OCI-M1 (cell line): ENCODE measurements at places on chromosomes 16 and 17.

GRCh38 chr16:530111-530817, 2.8 kb downstream of the CAPN15 start:
- no peak for DNase-seq

DNA sequence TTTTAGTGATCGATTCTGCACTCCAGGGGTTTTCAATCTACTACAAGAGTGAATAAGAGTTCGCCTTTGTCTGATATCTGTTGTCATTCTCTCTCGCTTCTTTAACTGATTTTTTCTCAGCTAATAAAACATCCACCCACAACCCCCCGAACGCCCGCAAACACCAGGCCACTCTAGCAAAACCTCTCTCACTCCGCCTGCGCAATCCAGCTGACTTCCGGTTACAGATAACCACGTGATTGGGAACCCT, 338 bp upstream of the RPL19 start:
- DNase-seq, result peak; percentile 95

DNA sequence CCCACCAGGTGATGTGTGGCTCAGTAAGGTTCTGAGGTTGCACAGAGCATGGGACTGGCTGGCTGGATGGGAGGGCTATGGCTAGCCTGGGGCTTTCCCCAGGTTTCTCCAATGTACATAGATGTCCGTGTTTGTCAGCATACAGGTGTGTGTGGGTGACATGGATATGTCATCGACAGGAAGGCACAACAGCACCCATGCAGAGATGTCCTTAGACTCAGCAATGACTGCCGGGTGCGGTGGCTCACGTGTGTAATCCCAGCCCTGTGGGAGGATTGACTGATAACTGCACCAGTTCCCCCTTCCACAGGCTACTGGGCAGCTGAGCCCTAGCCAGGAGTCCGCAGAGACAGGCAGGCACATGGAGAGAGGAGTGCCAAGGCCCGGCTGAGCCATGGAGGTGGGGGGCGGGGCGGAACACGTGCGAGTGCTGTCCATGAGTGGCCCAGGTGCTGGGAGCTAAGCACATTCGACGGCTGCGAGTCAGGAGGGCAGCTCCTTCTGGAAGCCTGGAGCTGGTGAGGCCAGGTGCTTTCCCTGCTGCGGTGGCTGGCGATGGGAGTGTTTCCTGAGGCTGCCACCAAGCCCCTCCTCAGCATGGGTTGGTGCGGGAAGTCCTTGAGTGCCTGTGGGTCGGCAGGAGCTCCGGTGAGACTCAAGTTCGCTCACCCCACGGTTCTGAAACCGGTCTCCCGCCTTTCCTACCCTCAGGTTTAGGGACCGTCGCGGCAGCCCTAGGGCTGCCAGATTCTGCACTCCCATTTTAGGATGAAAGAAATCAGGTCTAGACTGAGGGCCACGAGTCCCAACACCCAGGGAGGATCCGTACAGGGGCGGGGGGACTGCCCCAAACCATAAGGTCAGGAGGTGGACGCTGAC, 858 bp upstream of the ASPSCR1 start:
- DNase-seq, result peak; percentile 64

DNA sequence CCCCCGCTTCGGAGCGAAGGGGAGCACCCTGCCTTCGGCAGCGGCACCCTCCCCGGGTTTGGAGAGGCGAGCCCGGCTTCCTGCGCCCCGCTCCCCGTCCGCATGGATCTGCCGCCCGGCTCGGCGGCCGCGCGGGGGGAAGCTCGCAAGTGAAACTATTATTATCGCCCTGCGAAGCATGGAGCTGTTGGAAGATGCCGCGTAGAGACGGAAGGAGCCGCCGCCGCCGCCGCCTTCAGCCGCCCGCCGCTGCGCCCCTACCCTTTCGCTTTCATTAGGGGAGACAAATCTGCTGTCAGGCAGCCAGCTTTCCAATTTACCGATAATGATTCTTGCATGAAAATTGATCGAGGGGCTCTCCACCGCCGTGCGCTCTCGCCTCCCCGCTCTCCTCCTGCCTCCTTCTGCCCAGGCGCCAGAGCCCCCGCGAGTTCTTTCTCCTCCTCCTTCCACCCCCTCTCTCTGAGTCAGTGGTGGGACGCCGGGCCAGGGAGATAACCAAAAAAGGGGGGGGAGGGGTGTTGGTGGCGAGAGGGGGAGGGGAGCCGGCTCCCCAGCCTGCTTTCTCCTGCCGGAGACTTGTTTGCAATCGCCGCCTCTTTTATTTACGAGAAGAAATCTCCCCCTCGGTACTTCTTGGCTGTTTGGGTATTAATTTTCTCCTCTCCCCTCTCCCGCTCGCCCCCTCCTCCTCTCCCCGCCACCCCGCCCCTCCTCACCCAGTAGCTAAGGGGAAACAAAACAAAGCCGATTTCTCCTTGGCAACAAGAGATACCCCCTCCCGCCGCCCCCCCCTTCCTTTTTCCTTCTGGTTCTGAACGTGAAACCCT, 58.0 kb upstream of the GSE1 start:
- peak; percentile 90 for DNase-seq

DNA sequence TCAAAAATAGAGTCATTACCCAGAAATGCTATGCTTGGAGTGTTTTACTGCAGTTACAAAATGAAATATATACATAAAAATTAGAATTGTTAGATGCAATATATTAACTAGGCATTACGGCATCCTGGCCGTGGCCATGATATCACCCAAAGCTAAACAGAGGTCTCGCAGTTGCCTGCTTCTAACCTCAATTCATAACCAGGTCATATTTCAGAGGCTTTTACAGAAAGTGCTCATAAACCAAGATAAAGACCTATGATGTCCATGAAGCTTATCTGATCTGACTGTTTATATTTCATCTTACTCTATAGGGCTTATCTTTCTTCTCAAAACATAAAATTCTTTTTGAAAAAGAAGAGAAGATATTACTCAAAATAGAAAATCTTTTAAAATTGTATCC, 664.5 kb upstream of the SALL1 start:
- DNase-seq, result no peak

DNA sequence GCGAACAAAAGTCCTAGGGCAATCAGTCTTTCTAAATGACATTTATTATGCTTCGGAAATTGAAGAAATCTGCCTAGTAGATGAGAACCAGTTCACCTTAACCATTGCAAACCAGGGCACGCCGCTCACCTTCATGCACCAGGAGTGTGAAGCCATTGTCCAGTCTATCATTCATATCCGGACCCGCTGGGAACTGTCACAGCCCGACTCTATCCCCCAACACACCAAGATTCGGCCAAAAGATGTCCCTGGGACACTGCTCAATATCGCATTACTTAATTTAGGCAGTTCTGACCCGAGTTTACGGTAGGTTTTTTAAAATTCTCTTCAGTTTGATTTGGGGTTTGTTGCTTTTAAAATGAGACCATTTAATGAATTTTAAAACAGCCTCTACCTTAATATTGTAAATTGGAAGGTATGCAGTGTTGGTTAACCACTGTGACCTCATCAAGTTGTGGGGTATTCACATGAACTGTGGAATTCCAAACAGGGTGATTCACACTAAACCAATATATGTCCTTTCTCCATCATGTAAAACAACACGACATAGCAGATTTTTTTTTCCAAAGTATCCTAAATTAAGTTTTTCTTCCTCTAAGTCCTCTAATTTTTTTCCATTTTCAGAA, 6.2 kb upstream of the EVI2A start:
- no peak for DNase-seq

DNA sequence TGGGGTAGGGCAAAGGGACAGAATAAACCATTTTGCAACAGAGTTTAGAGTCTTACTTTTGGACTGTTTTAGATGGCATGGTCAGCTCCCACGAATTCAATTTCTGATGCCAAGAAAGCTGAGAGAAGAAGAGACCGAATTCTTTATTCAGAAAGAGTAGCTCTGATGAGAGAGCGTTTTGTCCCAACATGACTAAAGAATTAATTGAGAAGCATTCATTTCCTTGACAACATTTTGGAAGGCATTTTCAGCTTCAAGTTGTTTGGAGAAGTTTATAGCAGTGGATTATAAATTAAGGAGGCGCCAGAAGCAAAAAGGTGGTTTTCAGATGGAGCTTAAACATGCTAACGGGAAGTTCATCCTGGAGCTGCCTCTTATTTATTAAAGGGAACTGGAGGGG, 12.2 kb downstream of the GAN start:
- DNase-seq, result no peak

DNA sequence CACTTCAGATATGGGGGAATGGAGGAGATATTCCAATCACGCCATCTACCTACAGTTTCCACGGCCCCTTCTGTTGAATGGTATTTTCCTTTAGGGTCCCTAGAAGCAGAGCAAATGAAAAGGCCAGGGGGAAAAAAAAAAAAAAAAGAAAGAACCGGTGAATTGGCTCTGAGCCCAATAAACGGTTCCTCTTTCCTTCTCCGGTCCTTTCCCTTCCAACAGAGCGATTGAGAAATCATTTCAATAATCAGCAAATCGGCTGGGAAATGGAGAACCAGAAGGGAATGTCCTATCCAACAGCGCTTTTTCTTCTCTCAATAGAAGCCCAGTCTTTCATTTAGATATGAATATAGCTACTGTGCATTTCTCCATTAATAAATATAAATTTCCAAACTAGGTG, 26.8 kb upstream of the HOXB13 start:
- DNase-seq, result peak; percentile 40

DNA sequence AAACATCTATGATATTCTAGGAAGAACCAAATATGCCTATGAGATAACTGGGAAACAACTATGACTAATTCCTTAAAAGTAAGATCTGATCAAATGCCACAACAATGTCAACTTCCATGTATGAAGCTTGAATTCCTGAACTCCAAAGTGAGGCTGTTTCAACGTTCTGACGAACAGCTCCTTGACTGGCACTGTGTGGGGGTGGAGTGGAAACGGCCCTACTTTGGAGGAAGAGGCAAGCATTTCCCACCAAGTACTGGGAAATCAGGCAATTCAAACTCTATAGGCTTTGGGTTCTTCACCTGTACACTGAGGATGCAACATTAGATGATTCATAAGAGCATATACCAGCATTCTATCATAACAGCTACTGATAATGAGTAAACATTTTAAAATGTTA, 187.2 kb downstream of the CDK5R1 start:
- no peak for DNase-seq

- no peak for DNase-seq
Measured at GRCh38 chr16:88407807-88408206, 25.0 kb downstream of the ZNF469 start.

DNA sequence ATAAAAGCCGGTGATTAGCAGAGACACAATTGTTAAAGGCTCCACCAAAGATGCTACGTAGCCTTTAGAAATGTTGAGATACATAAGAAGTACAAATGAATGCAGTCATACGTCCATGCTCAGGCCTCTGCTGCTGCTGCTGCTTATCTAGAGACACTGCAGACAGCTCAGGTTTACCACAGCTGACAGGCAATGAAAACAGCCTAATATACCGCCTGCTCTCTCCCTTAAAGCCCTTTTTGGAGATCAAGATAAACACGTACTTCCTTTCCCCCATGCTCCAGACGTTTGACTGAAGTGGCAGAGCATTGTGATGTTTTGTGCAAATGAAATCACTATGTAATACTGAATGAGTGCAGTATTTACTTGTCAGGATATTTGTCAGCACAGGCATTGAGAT, 185.3 kb downstream of the AATF start:
- peak; percentile 90 for DNase-seq

- DNase-seq, result no peak
Measured at GRCh38 chr17:68294196-68294555, 2.9 kb downstream of the ARSG start.

DNA sequence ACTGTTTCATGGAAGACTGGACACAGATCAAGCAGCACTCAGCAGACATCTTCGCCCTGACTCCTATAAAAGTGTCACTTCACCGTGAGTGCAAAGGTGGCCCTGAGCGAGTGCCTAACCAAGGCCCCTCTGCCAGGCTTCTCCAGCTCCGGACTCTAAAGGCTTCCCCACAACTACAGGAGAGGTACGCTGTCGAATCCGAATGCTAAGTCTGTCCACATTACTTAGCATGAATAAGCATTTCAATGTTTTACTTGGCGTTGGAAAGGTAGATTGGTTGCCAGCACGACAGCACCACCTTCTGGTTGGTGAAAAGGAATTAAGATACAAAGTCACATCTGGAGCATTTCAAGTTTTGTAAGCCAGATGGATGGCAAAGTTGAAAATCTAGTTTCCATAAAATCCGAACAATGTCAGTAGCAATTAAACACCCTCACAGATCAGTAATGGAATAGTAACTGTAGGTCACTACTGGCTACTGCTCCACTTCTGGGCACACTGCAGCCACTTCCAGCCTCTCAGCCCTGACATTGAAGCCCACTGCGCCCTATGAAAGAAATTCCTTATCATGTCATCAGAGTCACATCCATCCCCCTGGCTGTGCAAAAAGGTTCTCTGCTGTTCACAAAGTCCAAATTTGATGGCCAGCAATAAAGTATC, 100.9 kb downstream of the PARN start:
- peak; percentile 91 for DNase-seq

DNA sequence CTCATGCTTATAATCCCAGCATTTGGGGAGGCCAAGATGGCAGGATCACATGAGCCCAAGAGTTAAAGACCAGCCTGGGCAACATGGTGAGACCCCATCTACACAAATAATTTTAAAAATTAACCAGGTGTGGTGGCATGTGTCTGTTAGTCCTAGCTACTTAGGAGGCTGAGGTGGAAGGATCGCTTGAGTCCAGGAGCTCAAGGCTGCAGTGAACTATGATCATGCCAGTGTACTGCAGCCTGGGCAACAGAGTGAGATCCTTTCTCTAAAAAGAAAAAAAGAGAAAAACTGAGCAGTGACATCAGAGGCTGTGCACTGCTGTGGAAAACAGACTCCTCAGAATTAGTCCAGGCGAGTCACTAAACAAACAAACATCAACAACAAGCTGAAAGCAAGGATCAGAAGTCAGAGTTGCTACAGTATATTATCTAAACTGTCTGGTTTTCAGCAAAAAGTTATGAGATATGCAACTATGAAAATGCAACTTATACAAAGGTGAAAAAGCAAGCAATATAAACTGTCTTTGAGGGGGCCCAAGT, 39.3 kb downstream of the CBFB start:
- DNase-seq, result no peak

- DNase-seq, result no peak
Measured at GRCh38 chr16:75342308-75342811, 90.9 kb upstream of the BCAR1 start.

GRCh38 chr17:8868529-8868951, 1.1 kb upstream of the PIK3R6 start:
- DNase-seq, result peak; percentile 44

GRCh38 chr16:30775392-30776188, 11.4 kb downstream of the ZNF629 start:
- DNase-seq, result peak; percentile 97

DNA sequence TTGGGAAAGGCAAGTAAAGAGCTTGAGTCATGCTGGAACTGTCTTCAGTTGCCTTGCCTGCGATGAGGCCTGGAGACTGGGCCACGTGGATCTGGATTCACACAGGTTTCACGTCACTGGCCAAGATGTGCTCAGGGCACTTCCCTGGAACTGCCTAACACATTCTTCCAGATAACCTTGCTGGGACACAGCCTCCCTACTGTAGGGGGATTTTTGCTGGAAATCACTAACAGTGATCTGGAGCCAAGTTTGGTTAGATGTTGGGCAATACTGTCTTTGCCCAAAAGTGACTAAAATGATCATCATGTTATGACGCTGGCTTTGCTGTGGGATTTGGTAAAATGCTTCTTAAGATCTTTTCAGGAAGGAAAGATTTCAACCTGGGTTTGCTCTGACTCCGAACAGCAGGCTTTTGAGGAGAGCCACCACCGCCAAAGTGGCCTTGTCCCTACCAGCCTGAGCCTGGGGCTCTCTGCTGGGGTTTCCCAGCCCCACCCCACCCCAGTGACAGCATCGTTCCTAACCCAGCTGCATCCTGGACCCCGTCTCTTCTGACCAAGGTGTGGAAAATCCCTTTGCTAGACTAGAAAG, 14.7 kb downstream of the C1QTNF1 start:
- DNase-seq, result no peak

GRCh38 chr16:72621651-72622050, 426.3 kb downstream of the ZFHX3 start:
- DNase-seq, result no peak
